ENCODE measurements at places on chromosomes 7 and 10.

GRCh38 chr7:155263051-155263450 lies 34.6 kb upstream of the INSIG1 start:
- DNase-seq, result no peak

DNA sequence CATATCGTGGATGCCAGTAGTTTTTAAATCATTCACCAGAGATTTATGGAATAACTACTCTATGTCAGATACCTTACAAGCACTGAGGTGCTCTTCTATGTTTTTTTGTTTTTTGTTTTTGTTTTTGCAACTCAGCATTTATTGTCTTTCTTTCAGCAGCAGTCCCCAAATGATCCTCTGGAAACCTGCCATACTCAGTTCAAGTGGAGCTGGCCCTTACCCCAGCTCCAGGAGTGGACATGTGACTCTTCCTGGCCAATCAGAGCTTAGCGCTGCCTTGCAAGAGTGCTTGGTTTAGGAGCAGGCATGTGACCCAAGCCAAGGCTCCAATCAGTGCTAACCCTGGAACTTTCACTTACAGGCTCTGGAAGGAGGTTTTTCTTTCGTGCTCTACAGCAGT lies 356.6 kb upstream of the ZMIZ1 start:
- no peak for DNase-seq

- no peak for DNase-seq
Measured at GRCh38 chr10:43251419-43252165, 15.3 kb downstream of the RASGEF1A start.

DNA sequence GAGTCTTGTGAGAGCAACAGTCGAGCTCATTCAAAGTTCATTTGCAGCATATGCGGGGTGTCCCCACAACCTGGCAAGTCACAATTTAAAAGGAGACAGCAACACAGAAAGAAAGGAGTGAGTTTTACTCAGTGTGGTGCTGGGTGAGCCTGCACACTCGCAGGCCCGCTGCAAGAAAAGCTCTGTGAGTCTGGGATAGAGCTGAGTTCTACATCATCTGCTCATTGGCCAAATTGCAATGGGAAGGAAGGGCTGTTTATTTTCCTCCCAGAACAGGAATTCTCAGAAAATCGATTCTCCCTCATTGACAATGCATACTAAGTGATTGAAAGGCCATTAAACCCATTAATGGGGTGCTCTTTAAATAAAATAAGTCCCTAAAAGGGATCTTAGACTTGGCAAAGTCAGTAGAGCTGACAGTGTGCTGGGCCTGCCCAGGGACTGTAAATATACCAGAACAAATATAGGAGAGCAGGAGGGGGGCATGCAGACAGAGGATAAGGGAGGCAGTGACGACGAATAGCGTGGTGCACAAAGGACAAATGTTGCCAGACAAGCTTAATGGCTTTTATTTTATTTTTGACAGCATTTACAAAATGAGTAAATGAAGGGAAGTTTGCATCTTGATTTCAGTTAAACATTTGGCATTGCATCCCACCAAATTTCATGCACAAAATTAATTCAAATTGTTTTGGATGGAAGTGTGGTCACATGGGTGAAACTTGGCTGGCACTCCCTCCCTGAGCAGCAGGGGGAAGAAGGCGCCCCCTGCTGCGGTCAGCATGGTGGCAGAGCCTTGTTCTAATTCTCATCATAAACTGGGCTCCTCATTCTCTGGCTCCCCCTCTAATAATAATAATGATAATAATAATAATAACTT lies 215.7 kb downstream of the SNX10 start:
- DNase-seq, result no peak

GRCh38 chr7:140674356-140674800 lies 1.6 kb downstream of the ADCK2 start:
- DNase-seq, result no peak

GRCh38 chr7:70545214-70545613 lies 586.7 kb upstream of the GALNT17 start:
- no peak for DNase-seq

GRCh38 chr10:30550967-30551815 lies 78.4 kb downstream of the LYZL2 start:
- no peak for DNase-seq
